ENCODE measurements at places on chromosomes 2 and 18.

GRCh38 chr2:71006955-71007799 lies 12.5 kb upstream of the TEX261 start:
- DNase-seq, result no peak

DNA sequence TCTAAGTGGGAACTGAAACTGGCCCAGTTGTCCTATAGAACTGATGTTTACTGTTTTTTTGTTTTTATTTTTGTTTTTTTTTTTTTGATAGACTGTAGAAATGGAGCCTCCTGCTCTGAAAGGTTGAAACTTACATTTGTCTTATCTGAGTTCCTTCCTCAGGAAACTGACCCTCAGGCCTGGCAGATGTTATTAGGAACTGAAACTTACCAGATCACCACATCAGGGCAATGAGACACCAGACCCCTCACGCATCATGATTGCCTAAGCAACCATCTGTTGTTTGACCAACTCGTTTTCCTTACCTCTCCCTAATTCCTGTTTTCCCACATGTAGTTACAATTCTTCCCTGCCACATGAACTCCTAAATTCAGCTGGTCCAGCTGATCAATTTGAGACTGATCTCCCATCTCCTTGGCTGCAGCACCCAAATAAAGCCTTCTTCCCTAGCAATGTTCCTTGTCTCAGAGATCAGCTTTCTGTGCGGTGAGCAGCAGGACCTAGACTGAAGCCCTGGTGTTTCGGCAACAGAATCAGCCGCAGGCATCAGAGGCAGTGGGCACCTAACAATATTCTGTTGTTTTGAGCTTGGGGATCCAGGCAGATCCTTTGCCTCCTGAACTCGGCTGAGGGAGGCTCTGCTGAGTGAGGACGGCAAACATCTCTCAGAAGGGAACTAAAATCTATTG lies 96.8 kb downstream of the MSH2 start:
- no peak for DNase-seq

DNA sequence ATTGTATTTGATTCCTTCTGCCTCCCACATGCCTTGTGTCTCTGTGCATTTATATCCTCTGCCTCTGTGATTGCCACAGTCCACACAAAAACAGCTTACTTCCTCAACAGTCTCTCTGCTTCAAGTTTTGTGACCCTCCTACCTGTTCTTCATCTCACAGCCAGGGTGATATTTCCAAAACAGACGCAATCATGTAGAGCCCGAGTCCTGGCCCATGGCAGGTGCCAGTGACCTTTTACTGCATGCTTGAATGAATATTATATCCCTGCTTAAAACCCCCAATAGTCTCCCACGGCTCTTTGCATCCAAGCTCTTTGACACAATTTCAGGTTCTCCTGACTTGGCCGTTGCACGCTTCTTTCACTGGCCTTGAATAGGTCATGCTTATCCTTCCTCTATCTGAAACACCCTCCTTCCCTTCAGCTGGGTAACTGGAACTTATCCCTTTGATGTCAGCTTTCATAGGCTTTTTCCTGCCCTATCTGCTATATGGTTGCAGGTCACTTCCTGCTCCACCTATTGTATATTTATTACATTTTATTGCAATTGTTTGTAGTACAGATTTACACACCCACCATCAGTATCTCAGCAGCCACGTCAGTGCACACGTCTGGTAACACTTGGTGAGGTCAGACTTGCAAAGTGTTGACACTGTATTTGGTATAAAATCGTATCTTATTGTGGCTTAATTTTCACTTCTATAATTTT lies 29.7 kb upstream of the IL1B start:
- DNase-seq, result no peak

DNA sequence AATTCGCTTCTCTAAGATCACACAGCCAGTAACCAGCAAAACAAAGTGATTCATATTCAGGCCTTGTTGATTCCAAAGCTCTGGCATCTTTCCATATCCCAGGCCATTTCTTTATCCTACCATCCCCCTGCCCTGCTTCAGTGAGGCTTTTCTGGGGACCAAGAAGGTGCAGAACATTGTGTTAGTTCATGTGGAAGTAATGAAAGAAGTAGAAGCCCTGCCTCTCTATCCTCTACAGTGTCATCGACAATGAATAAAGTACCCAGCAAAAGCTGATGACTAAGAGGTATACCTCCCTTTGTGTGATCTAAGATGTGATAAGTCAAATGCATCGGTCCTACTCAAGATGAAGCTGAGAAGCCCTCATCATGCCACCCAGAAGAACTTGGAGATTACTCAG lies 383.2 kb downstream of the BCL11A start:
- DNase-seq, result no peak

GRCh38 chr2:147331790-147332419 lies 512.9 kb upstream of the ACVR2A start:
- no peak for DNase-seq

DNA sequence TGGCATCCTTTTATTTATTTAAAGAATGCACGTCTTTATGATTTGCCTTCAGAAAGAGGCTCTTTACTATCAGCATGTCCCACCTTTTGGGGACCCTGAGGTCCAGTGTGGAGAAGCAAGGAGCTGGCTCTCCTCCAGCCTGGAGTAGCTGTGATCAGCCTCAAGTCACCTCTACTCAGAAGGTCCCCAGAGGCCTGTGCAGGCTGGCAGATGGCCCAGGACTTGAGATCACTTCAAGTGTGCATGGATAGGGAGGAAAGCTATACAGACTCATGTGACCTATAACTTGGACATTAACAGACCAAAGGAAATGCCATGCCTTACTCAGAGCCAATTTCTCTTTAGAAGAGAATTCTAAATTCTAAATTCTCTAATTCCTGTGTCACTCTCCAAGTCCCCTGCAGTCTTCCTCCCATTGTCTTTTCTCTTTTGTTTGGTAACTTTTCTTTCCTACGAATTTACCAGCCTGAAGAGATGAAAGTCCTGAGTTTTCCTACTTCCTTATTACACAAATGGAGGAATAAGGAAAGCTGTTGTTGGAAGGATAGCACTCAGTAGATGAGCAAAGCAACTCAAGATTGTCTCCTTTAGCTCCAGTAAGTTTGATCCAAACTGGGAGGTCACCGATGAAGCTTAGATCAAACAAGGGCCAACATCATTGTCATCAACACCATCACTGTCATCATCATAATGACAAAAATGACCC lies 163.9 kb downstream of the GFPT1 start:
- DNase-seq, result no peak

GRCh38 chr18:68299906-68300305 lies 415.0 kb downstream of the TMX3 start:
- no peak for DNase-seq

- no peak for DNase-seq
These were observed 16.4 kb upstream of the CD28 start for GRCh38 chr2:203690117-203690431.

GRCh38 chr2:162828545-162828944 lies 10.0 kb downstream of the KCNH7 start:
- DNase-seq, result no peak

- DNase-seq, result no peak
These were observed 3.3 kb downstream of the INPP5D start for GRCh38 chr2:233063269-233063975.

DNA sequence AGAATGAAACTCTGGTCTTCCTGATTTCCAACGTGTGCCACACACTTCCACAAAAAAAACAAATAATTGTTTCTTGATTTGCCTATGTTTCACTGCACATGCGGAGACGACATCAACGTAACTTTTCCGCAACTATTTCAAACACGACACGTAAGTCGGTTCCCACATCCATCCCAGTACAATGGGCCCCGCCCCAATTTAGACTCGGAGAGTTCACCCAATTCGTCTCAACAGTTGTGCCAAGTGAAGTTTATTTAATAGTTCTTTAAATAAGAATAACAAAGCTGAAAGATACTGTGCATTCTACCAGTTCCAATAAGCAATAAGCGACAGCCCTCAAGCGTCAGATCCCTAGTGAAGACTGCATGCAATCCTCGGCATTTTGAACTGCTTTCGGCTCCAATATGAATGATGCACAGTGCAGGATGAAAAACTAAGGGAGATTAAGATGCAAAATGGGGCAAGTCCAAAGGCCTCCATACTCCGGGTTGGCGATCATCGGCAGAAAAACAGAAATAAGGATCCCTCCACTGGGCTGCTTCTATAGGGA lies 664 bp downstream of the CCT4 start:
- peak; percentile 22 for DNase-seq

DNA sequence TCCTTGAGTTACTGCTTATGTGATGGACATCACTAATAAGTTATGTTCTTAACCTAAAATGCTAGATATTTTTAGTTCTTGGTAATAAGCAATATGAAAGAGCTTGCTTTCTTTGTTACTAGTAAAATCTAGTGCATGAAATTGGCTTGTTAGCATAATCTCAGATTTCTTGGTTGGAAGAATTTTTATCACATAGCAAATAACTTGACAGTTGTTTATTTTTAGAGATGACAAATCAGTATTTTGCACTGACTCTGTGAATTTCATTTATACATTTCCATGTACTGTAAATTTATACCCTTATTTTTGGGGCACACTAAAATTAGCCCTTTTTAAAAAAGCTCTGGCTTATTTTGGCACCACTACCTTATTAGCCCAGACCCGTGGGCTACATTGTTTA lies 45.6 kb downstream of the LCLAT1 start:
- DNase-seq, result no peak

- DNase-seq, result no peak
These were observed 93.2 kb downstream of the MIB1 start for GRCh38 chr18:21833604-21834298.

GRCh38 chr18:74194691-74195090 lies 46.4 kb downstream of the TIMM21 start:
- DNase-seq, result no peak

DNA sequence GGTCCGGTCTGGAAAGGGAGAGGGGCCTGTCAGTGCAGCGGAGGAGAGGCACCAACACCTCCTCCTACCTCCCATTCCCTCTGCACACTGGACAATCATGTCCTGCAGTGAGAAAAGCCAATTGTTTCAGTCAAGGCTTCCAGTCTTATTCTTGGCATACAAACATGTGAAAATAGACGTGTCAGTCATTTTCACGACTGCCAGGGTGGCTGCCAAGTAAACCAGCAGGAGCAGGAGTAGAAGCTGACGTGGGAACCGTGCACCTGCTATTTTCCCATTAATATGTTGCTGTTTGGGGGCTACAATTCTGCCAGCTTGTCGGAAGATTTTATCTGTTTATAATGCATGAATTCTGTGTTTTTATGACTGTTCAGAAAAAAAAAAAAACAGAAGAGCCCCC lies 202.3 kb downstream of the SPP2 start:
- no peak for DNase-seq

GRCh38 chr2:233061591-233062450 lies 1.7 kb downstream of the INPP5D start:
- no peak for DNase-seq

GRCh38 chr18:12990123-12990475 lies 1.1 kb upstream of the CEP192 start:
- peak; percentile 36 for DNase-seq

All from HL-60 (cell line).